Vagina (tissue), 2 donors: ENCODE measurements at places on chromosomes 2 and 18.

GRCh38 chr2:228845162-228845925 is 425.7 kb downstream of the PID1 start:
- DNase-seq = no peak

DNA sequence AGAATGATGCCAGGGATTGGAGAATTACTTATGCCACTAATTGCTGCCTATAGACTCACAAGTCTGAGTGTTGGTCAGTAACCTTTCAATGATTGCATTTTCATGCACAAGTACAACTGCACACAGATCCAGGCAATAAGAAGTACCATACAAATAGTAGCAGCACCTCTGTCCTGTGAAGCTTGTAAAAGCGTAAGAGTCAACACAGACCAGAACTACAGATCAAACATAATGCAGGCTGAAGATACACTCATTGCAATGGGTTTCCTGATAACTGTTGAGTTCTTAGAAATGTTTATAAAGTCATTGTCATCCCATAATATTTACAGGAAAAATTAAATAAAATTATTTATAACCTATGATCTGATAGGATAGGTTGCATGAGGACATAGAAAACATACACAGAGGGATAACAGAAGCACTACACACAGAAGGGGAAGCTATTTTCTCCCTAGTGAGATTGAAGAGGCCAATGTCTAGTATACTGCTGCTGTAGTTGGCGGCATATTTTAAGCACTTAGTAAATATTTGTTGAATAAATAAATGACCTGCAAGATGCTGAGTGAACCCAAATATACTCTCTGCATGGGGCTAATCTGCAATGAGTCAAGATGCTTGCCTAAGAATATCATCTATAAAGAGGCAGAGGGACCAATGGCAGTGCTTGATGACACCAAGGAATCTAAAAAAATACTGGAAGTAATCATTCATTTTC is 5.7 kb upstream of the PIK3C3 start:
- no peak for DNase-seq

DNA sequence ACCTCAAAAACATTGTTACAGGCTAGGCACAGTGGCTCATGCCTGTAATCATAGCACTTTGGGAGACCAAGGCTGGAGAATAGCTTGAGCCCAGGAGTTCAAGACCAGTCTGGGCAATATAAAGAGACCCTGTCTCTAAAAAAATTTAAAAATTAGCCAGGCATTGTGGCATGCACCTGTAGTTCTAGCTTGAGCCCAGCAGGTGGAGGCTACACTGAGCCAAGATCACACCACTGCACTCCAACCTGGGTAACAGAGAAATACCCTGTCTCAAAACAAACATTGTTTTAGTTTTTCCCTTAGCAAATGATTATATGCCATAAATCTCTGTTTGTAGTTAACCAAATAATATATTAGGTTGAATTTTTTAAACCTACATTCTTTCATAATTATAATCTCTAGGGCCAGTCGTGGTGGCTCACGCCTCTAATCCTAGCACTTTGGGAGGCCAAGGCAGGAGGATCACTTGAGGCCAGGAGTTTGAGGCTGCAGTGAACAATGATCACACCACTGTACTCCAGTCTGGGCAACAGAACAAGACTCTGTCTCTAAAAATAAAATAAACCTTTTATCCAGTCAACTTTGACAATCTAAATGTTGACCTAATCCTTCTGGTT is 13.3 kb upstream of the CYP20A1 start:
- DNase-seq = no peak

GRCh38 chr18:46001892-46002291 is 34.8 kb upstream of the EPG5 start:
- no peak for DNase-seq

DNA sequence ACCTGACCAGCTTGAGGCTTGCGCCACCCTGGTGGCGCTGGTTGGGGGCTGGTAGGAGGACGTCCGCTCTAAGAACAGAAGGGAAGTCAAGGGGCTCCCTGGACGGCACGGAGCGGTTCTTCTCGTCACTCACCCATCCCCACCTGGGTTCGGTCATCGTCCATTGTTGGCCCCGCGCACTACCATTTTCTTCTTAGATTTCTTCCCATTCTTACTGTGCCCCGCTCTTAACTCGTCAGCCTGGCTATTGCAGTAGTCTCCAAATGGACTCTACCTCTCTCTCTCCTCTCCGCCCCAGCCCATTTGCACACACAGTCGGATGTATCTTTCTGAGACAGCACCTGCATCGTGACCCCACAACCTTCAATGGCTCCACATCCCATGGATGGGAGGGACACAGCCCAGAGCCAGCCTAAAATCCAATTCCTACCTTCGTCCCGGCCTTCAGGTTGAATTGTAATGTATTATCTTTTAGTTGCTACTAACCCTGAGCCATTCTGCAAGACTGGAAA is 814 bp upstream of the RAB1A start:
- no peak for DNase-seq

- DNase-seq = peak; percentile 49
These were observed 317.2 kb upstream of the ID2 start for GRCh38 chr2:8364668-8365067.
